Sigmoid colon (tissue), 7 donors: ENCODE measurements at places on chromosomes 2 and 18. TPM values are rescaled to one million over a fixed set of nuclear protein-coding genes. Genes with fewer than 3 reads are reported as not detected.

GRCh38 chr2:33681364-33681757, 82.3 kb upstream of the FAM98A start:
- H3K4me3 ChIP-seq, result no peak overlapping the region
- H3K4me1 ChIP-seq, result no peaks in the 10 kb centered on the region
- DNase-seq, result no peak

DNA sequence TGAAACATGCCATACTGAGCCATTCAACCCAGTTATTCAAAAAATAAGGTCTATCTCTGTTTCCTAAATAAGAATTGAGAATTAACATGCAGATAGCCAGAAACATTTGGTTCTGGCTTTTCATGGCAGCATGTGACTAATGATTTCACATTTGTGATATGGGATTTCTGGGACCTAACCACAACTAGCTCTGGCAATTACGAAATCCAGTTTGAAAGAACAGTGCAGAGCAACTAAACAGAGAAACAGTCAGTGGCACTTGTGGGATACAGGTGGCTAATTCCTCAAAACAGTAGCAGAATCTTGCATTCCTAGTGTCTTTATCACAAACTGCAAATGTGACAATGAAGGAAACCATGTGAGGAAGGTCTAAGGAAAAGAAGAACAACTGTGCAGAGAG, 637.8 kb upstream of the CHAC2 start:
- H3K4me3 ChIP-seq, result no peak overlapping the region
- no peaks in the 10 kb centered on the region for H3K27me3 ChIP-seq
- no peaks in the 10 kb centered on the region for H3K36me3 ChIP-seq

DNA sequence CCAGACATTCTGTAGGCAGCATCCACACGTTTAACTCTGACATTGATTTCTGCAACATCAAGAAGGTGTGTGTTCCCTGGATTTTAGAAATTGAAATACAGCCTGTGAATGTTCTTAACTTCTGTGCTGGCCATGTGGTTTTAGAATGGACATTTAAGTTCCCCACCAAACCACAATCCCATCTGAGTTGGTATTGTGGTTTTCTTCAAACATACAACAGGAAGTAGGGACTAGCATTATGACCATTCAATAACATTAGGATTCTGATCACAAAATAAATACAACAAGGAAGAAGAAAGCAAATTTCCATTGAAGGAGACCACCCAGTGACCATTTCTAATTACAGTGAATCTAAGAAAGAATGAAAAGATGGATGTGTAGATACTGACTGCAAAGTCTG, 51.2 kb downstream of the MAP3K20 start:
- peaks cover 46% of the 10 kb centered on the region for H3K4me1 ChIP-seq
- H3K27me3 ChIP-seq, result no peaks in the 10 kb centered on the region
- H3K36me3 ChIP-seq, result no peaks in the 10 kb centered on the region

DNA sequence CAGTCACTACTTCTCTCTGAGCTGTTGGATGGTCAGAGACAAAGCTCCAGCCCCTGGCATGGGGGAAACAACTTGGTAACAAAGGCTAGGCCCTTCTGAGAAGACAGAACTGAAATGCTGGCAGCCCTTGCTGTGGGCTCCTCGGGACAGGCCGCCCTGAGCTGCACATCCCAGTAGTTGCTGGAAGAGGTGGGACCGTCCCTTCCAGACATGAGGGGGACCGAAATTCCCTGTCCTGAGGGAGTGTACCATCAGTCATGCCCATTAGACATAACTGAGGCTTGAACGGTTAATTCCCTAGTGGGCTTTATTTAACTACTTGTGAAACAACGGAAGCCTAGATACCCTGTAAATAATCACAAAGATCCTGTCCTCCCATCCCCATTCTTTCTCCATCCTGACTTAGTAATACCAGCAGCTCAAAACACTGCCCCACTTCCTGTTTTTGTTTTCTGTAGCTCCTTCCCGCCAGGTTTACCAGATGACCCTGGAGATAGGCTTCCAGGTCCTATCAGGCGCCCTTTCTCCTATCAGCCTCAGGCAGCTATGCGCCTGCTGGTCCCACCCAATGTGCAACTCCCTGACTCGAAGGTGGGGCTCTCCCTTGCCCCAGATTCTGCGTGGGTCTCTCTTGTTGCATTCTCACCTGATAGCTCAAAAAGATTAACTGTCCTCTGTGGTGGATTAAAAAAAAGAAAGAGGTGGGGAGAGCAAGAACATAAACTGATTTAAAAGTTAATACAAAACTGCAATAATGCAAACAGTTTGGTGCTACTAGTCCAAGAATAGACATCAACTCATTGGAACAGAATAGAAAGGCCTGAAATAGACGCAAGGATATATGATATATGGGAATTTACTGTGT, 37.0 kb upstream of the NT5DC4 start:
- no peak overlapping the region for H3K27ac ChIP-seq
- H3K4me3 ChIP-seq, result no peak overlapping the region
- H3K4me1 ChIP-seq, result no peaks in the 10 kb centered on the region
- H3K27me3 ChIP-seq, result no peaks in the 10 kb centered on the region
- no peak for DNase-seq

DNA sequence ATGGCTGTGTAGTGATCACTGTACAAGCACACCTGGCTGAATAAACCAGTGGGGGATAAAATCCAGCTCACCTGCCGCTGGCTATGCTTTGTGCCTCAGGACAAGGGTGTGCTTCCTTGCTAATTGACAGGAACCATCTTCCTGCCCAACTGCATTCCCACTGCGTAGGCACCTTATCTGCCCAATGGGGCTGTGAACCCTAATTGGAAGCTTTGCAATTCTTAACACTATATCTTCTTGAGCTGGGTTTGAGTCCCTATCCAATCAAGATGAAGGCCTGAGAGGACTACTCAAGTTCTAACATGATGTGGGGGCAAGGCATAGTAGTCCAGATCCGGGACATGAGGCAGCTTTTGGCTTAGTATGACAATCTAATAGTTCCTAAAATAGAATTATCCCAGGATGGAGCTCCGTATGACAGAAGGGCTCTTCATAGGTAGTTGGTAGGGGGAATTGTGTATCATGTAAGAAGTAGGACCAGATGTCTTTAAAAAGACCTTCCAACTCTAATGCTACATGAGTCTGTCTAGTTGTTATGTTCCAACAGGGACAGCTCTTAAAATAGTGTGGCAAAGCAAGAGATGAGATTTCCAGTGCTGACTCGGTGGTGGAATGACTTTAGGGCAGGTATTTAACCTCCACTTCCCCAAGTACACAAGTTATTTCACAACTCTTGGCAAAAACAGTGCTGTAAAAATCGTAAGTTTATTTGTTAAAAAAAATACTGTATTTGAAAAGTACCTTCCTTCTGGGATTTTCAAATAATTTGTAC, 2.3 kb upstream of the TMEM150A start:
- DNase-seq, result no peak
- no peaks in the 10 kb centered on the region for H3K36me3 ChIP-seq
- no peaks in the 10 kb centered on the region for H3K27me3 ChIP-seq
- H3K27ac ChIP-seq, result peak overlapping the region; percentile 24

DNA sequence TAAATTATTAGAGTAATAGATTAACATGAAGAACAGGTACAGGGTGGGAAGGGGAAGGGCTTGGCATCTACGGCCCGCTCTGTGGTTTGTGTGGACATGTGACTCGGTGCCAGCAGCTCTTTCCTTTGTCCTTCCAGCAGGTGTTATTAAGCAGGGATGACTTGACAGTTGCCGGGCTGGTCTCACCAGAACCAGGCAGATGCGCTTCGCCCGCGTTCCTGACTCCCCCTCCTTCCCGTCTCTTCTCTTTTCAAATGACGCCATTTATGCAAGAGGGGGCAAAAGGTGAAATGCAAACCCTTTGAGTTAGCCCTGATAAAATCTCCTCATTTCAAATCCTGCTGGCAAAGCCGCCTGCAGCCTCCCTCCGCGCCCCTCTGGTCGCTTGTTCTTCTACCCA, 38.9 kb upstream of the MGAT4A start:
- no peak overlapping the region for H3K27ac ChIP-seq
- H3K4me1 ChIP-seq, result peaks cover 4% of the 10 kb centered on the region
- H3K27me3 ChIP-seq, result no peaks in the 10 kb centered on the region

DNA sequence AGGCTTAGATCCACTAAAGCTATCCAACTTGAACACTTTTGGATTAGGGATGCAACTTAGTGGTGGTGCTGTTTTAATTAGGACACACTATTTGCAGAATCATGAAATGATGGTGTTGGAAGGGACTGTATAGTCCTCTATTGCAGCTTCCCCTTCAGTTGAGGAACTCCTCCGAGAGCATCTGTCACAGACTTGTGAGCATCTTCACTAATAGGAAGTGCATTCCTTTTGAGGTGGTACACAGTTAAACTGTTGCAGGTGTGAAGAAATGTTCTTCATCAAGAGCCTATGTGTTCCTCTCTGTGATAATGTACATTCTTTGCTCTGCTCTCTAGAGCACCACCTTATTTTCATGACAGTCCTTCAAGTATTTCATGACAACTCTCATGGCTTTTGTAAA, 197.4 kb downstream of the CAMKMT start:
- no peak overlapping the region for H3K4me3 ChIP-seq
- no peak for DNase-seq
- H3K27me3 ChIP-seq, result no peaks in the 10 kb centered on the region
- no peaks in the 10 kb centered on the region for H3K4me1 ChIP-seq
- no peak overlapping the region for H3K27ac ChIP-seq

DNA sequence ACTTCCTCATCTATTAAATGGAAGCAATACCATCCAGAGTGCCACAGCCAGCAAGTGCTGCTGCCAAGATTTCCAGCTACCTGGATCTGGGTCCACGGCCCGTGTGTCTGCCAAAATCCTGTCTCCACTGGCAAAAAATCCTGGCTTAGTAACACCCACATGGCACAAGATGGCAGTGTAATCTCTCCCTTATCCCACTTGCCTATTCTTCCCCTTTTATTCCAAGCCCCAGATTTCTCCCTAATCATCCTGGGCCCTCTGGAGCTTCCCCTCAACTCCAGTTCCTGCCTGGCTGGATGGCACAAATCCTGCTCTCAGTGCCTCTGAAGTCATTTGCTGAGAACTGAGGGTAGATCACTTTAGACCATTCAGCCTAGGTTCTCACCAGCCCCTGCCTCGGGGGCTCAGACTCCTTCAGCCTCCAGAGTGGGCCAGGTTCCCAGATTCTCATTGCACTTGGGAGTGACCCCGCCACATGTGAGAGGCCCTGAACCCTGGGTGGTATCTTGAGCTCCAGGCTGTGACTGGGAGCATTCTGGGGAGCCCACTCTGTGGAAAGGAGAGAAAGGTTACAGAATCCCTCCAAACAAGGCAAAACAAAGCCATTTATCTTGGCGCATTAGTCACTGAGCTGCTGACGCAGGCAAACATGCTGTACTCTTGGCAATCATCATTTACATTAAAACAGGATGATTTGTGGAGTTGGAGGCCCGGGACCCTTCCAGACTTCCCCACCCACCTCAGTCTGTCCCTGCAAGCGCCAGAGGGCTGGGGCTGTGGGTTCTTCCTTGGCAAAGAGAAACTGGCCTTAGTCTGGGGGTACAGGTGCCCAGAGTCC, 325.8 kb downstream of the DYSF start:
- H3K4me1 ChIP-seq, result peaks cover 42% of the 10 kb centered on the region
- no peak overlapping the region for H3K4me3 ChIP-seq
- H3K27ac ChIP-seq, result no peak overlapping the region
- no peaks in the 10 kb centered on the region for H3K36me3 ChIP-seq

GRCh38 chr2:58432491-58433170, 191.5 kb upstream of the FANCL start:
- no peak overlapping the region for H3K4me3 ChIP-seq
- H3K4me1 ChIP-seq, result peaks cover 9% of the 10 kb centered on the region
- H3K36me3 ChIP-seq, result no peaks in the 10 kb centered on the region
- H3K27me3 ChIP-seq, result peaks cover under 1% of the 10 kb centered on the region
- no peak overlapping the region for H3K27ac ChIP-seq
- no peak for DNase-seq

DNA sequence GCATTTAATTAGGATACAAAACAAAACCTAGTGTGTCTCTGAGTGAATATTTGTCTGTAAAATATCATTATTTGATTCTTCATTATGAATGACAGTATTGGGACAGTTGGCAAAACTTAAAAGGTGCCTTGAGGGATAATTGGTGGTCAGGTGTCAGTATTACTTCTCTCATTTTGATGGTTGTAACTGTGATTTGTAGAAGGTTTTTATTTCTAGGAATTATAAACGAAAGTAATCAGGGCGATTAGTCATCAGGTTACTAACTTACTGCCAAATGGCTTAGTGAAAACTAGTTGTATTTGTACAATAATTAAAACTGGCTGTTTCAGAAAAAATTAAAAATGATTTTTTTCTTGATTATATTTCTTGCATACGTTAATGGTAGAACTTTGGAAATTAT, 117.6 kb downstream of the BIRC6 start:
- DNase-seq, result no peak
- H3K36me3 ChIP-seq, result peaks cover 22% of the 10 kb centered on the region
- no peak overlapping the region for H3K4me3 ChIP-seq

GRCh38 chr2:190674966-190675650, 26.2 kb downstream of the NAB1 start:
- H3K36me3 ChIP-seq, result peaks cover 10% of the 10 kb centered on the region
- no peak overlapping the region for H3K4me3 ChIP-seq
- no peaks in the 10 kb centered on the region for H3K27me3 ChIP-seq
- no peak for DNase-seq
- H3K4me1 ChIP-seq, result no peaks in the 10 kb centered on the region

DNA sequence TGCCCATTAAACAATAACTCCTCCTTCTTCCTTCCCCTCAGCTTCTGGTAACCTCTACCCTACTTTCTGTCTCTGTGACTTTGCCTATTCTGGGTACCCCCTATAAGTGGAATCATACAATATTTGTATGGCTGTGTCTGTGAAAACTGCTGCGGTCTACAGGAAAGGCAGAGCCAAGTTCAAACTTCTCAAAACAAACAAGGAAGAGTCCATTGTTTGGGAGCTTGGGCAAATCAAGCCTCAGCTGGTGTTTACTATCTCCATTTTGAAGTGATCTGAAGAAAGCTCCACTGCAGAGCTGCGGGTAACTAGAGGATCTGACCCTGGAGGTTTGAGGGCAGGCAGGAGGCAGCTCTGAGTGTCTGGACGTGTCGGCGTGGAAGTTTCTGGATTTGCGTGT, 48.6 kb upstream of the DAPL1 start:
- no peak for DNase-seq
- H3K4me1 ChIP-seq, result no peaks in the 10 kb centered on the region
- H3K27me3 ChIP-seq, result no peaks in the 10 kb centered on the region
- no peak overlapping the region for H3K4me3 ChIP-seq

ZNF804A gene
- 0.33 TPM for total RNA-seq

SGPP2 gene
- 1.1 TPM for total RNA-seq

SLC40A1 gene
- 48.5 TPM for total RNA-seq

MSTN gene
- 0.33 TPM for total RNA-seq

GLB1L gene
- total RNA-seq, result 7.5 TPM

TYMS gene
- total RNA-seq, result 3.0 TPM

ADD2 gene
- total RNA-seq, result 5.8 TPM

LYG2 gene
- not detected for total RNA-seq
